ENCODE measurements at places on chromosomes 6 and 20. TPM values are rescaled to one million over a fixed set of nuclear protein-coding genes. Genes with fewer than 3 reads are reported as not detected.

DNA sequence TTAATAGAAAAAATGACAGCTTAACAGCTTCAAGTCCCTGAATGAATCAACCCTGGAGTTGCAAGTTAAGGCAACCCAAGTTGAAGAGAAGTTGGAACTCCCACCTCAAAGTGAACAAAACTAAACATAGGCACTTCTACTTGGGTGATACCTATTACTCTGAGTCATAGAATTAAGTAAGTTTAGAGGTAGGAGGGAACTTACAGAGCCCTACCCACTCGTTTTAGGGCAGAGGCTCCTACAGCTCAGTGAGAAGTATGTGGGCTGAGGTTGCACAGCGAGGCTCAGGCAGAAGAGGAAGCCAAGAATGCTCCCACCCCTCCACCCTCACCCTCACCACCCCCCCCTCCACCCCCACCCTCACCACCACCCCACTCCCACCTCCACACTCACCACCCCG, 42.2 kb downstream of the NFATC2 start:
- H3K4me1 ChIP-seq, result no peaks in the 10 kb centered on the region
- H3K36me3 ChIP-seq, result no peaks in the 10 kb centered on the region
- H3K27me3 ChIP-seq, result no peaks in the 10 kb centered on the region
- H3K4me3 ChIP-seq, result no peak overlapping the region
- no peak overlapping the region for H3K27ac ChIP-seq
- DNase-seq, result no peak

NTSR1 gene
- total RNA-seq, result not detected

GRCh38 chr6:53377793-53378192, 29.0 kb upstream of the ELOVL5 start:
- H3K4me1 ChIP-seq, result no peaks in the 10 kb centered on the region
- DNase-seq, result no peak

DNA sequence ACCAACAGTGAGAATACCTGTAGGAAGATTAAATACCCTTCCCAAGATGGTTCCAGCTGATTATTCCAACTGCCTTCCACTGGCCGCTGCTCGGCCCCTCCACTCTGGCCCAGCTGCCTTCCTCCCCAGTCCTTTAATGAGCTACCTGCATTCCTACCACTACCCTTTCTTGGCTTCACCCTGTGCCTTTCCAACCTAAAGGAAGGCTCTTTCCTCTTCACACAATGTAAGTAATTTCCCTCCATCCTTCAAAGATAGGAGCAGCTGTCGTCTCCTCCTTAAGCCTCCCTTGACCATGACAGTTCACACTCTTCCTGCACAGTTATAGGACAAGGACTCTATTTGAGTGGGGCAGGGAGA, 16.2 kb upstream of the SNX9 start:
- H3K27ac ChIP-seq, result no peak overlapping the region
- no peaks in the 10 kb centered on the region for H3K36me3 ChIP-seq
- no peak for DNase-seq
- no peak overlapping the region for H3K4me3 ChIP-seq
- no peaks in the 10 kb centered on the region for H3K4me1 ChIP-seq

DNA sequence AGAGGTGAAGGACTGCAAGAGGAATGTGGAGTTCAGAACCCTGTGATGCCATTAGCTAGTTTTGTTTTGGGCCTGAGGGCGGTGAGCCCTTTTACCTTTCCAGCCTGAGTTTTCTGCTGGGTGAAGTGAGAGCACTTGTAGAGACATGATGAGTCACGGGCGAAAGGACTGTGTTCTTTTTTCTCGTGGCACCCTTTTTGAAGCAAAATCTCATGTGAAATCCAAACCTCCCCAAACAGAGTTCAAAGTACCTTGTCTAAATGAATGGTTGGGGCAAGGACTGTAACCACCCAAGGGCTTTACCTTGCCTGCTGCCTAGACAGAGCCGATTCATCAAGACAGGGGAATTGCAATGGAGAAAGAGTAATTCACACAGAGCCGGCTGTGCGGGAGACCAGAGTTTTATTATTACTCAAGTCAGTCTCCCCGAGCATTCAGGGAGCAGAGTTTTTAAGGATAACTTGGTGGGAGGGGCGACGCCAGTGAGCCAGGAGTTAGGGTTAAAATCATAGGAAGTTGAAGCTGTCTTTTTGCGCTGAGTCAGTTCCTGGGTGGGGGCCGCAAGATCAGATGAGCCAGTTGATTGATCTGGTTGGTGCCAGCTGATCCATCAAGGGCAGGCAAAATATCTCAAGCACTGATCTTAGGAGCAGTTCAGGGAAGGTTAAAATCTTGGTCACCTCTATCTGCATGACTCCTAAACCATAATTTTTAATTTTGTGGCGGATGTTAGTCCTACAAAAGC, 25.8 kb downstream of the SAMD5 start:
- no peak overlapping the region for H3K4me3 ChIP-seq
- peak overlapping the region; percentile 22 for H3K27ac ChIP-seq
- no peaks in the 10 kb centered on the region for H3K36me3 ChIP-seq
- no peak for DNase-seq
- no peaks in the 10 kb centered on the region for H3K27me3 ChIP-seq

- DNase-seq, result no peak
- no peaks in the 10 kb centered on the region for H3K27me3 ChIP-seq
- no peaks in the 10 kb centered on the region for H3K4me1 ChIP-seq
- H3K4me3 ChIP-seq, result no peak overlapping the region
Observed at GRCh38 chr6:163897030-163897429, 482.5 kb downstream of the QKI start.

STX16 gene
- 29.6 TPM for total RNA-seq

ME1 gene
- total RNA-seq, result 20.4 TPM

DNA sequence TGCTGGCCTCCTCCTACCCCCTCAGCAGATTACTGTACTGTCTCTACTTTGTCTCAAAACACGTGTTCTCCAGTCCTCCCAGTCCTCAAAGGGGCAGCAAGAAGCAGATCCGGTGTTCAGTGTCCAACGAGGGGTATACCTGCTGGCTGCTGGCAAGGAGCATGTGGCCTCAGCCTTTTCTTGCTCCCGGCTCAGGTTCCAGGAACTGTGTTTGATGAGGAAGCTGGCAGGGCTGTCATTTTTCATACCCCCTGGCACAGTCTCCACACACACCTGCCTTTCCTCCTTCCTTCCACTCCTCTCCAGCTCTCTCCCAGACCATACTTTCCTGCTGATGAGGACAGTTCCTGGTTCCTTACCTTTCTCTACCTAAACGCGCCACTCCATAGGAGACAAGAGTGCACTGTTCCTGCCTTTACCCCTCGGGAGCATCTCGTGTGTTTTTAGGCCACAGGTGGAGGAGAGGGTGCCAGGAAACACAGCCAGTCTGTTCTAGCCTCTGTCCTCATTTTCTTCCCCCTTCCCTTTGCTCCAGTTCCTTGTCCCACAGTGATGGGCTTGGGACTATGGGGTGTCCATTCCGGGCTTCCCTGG, 77.2 kb downstream of the SSR1 start:
- peak overlapping the region; percentile 89 for H3K27ac ChIP-seq
- no peak overlapping the region for H3K4me3 ChIP-seq
- peaks cover 21% of the 10 kb centered on the region for H3K36me3 ChIP-seq
- H3K27me3 ChIP-seq, result no peaks in the 10 kb centered on the region
- DNase-seq, result no peak

RAET1E gene
- 50.1 TPM for total RNA-seq

PTPRK gene
- total RNA-seq, result 26.1 TPM

- H3K36me3 ChIP-seq, result no peaks in the 10 kb centered on the region
- H3K4me3 ChIP-seq, result no peak overlapping the region
- no peaks in the 10 kb centered on the region for H3K27me3 ChIP-seq
Observed at GRCh38 chr6:25250878-25251277, 28.3 kb upstream of the CARMIL1 start.

- H3K27me3 ChIP-seq, result no peaks in the 10 kb centered on the region
- no peak overlapping the region for H3K4me3 ChIP-seq
- no peaks in the 10 kb centered on the region for H3K4me1 ChIP-seq
- DNase-seq, result no peak
Observed at GRCh38 chr6:157912326-157912725, 69.3 kb upstream of the SYNJ2 start.

DNA sequence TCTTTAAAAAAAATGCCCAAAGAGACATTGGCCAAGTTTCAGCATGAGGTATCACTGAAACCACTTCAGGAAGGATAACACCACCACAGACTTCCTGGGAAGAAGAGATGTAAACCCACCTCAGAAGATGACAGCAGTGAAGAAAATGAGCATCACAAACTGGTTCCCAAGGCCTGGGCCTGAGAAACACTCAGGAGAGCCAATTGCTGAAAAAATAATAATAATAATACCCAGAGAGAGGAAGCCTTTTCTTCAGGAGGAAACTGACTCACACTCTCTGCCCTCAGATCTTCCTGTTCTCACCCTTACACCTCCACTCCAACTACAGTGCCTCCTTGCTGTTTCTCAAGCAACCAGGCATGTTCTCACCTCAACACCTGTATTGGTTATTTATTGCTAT, 68.1 kb upstream of the MAFB start:
- peaks cover 7% of the 10 kb centered on the region for H3K4me1 ChIP-seq
- peaks cover 4% of the 10 kb centered on the region for H3K27me3 ChIP-seq
- no peak for DNase-seq
- no peaks in the 10 kb centered on the region for H3K36me3 ChIP-seq
- H3K4me3 ChIP-seq, result no peak overlapping the region

- no peaks in the 10 kb centered on the region for H3K27me3 ChIP-seq
- no peaks in the 10 kb centered on the region for H3K4me1 ChIP-seq
- no peak for DNase-seq
- H3K4me3 ChIP-seq, result no peak overlapping the region
Observed at GRCh38 chr6:25875563-25875905, 1.5 kb upstream of the SLC17A3 start.

- H3K4me3 ChIP-seq, result peak overlapping the region; percentile 33
- no peaks in the 10 kb centered on the region for H3K36me3 ChIP-seq
- no peak for DNase-seq
- no peaks in the 10 kb centered on the region for H3K27me3 ChIP-seq
Observed at GRCh38 chr6:163406366-163406765, 8.2 kb upstream of the QKI start.

DNA sequence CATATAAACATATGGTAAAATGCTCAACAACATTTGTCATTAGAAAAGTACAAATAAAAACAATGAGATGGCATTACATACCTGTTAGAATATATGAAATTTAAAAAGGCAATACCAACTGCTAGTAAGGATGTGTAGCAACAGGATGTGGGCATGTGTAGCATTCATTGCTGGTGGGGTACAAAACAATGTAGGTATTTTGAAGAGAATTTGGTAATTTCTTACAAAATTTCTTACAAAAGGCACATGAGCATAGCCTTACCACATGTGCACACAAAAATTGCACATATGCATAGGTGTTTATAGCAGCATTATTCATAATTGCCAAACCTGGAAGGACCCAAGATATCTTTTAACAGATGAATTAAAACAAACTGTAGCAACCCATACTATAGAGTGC, 1355.1 kb upstream of the CITED2 start:
- H3K27ac ChIP-seq, result no peak overlapping the region
- H3K27me3 ChIP-seq, result no peaks in the 10 kb centered on the region
- H3K4me1 ChIP-seq, result no peaks in the 10 kb centered on the region
- no peak overlapping the region for H3K4me3 ChIP-seq

- H3K4me1 ChIP-seq, result no peaks in the 10 kb centered on the region
- H3K36me3 ChIP-seq, result no peaks in the 10 kb centered on the region
- DNase-seq, result no peak
- H3K4me3 ChIP-seq, result no peak overlapping the region
- H3K27ac ChIP-seq, result no peak overlapping the region
- H3K27me3 ChIP-seq, result no peaks in the 10 kb centered on the region
Observed at GRCh38 chr6:90131614-90132423, 164.8 kb downstream of the BACH2 start.

- H3K4me1 ChIP-seq, result peaks cover 13% of the 10 kb centered on the region
- no peaks in the 10 kb centered on the region for H3K36me3 ChIP-seq
- H3K4me3 ChIP-seq, result no peak overlapping the region
Observed at GRCh38 chr6:25084508-25084833, 148.7 kb upstream of the RIPOR2 start.

- no peak overlapping the region for H3K4me3 ChIP-seq
- no peak overlapping the region for H3K27ac ChIP-seq
- no peak for DNase-seq
- no peaks in the 10 kb centered on the region for H3K36me3 ChIP-seq
Observed at GRCh38 chr6:169977434-169978265, 226.2 kb downstream of the ERMARD start.

- no peaks in the 10 kb centered on the region for H3K27me3 ChIP-seq
- no peak for DNase-seq
- no peak overlapping the region for H3K27ac ChIP-seq
- no peaks in the 10 kb centered on the region for H3K4me1 ChIP-seq
- no peaks in the 10 kb centered on the region for H3K36me3 ChIP-seq
Observed at GRCh38 chr6:20723236-20723635, 189.0 kb downstream of the CDKAL1 start.

GRCh38 chr20:7926767-7927166, 13.5 kb downstream of the HAO1 start:
- no peaks in the 10 kb centered on the region for H3K27me3 ChIP-seq
- H3K27ac ChIP-seq, result no peak overlapping the region
- H3K36me3 ChIP-seq, result no peaks in the 10 kb centered on the region
- DNase-seq, result no peak
- H3K4me1 ChIP-seq, result no peaks in the 10 kb centered on the region

ARMC12 gene
- not detected for total RNA-seq

TSHZ2 gene
- 22.0 TPM for total RNA-seq

DNA sequence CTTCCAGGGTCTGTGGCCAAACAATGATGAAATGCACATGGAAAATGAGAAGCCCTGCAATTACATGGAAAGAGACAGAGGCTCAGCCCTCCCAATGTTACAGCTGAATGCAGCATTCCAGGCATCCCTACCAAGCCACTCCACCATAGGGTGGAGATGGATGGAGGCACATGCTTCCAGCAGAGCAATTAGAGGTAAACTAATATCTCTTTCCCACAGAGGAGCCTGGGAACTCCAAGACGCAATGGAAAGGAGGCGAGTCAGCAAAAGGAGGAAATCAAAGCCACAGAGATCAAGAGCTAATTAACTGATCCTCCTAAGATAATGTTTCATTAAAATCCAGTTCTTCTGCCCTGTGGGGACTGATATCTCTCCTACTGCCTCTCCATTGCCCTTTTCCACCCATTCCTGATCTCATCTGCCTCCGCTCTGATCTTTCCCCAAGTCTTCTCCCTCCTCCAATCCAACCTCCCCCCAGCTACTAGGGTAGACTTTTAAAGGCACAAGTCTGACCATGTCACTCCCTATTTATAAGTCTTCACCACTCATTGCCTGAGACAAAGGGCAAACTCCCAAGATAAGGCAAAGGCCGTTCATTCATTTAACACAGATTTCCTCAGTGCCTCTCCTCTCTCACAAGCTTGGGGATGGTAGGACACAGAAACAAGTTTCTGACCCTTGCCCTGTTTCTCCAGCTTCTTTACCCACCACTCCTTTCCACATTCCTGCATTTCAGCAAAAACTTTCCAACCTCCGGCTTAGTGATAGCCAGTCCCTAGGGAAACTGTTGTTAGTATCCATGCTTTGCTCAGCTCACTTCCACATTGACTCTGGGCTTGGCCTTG, 14.3 kb upstream of the KCNB1 start:
- no peak overlapping the region for H3K4me3 ChIP-seq
- no peaks in the 10 kb centered on the region for H3K4me1 ChIP-seq
- DNase-seq, result no peak
- no peak overlapping the region for H3K27ac ChIP-seq
- H3K27me3 ChIP-seq, result no peaks in the 10 kb centered on the region

GRCh38 chr20:22928679-22929078, 106.4 kb upstream of the SSTR4 start:
- no peaks in the 10 kb centered on the region for H3K4me1 ChIP-seq
- no peak for DNase-seq
- no peak overlapping the region for H3K4me3 ChIP-seq
- H3K27me3 ChIP-seq, result no peaks in the 10 kb centered on the region

PMEPA1 gene
- 2.2 TPM for total RNA-seq

C6orf132 gene
- 175 TPM for total RNA-seq

Measured in esophagus squamous epithelium (tissue), 5 donors.